Stimulated activated CD8-positive, alpha-beta memory T cell treated with anti-CD3 and anti-CD28 coated beads, Interleukin-4, amount 100 ng/mL, for 24 hours (primary cell): ENCODE measurements at places on chromosomes 7 and 10.

GRCh38 chr7:36904802-36905201 lies 180.5 kb upstream of the AOAH start:
- DNase-seq = no peak

DNA sequence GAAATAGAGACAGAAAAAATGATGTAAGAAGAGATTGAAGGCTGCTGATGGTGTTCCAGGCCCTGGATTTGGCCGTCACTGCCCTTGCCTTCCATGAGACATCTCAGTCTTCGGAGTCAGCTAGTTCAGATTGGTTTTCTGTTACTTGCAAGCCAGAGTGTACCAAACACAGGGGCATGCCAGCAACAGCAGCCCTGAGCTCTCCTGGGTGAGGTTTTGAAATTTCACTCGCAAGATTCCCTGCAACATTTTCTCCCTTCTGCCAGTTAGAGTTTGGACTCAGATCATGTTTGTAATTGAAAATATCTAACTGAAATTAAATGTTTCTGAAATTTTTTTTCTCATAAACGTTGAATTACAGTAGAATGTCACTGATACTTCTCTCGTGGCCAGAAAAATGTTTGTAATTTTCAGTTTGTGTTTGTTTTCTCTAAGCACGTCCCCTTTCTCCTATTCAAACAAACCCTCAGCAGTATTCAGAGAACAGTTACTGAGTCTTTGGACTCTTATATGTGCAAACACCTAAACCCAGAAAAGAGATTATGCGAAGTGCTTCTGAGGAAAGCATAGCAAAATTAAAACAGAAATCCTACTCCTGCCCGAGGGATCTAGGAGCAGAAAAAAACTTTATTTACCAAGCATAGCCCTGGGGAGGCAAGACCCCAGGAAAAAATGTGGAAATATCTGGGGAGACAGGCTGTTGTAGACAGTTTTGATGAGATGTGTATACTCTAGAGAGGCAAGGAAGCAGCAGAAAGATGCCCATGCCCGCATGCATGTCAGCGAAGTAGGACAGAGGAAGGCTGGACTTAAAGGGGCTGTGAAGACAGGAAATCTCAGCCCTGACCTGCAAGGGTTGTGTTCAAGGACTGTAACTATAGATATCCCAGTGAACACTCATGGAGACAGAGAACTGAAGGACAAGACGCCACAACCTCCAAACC lies 43.0 kb upstream of the NAMPT start:
- DNase-seq = no peak

DNA sequence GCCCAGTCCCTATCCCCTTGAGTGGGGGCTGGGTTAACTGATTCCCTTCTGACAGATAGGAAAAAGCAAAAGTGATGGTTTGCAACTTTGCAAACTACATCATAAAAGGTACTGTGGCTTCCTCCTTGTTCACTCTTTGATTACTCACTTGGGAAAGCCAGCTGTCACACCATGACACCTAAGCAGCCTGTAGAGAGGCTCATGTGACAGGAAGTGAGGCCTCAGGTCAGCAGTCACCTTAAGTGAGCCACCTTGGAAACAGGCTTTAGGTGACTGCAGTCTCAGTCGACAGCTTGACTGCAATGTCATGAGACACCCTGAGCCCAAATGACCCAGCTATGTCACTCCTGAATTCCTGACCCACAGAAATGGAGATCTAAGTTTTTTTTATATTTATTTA lies 4.3 kb upstream of the CHCHD2 start:
- DNase-seq = no peak

DNA sequence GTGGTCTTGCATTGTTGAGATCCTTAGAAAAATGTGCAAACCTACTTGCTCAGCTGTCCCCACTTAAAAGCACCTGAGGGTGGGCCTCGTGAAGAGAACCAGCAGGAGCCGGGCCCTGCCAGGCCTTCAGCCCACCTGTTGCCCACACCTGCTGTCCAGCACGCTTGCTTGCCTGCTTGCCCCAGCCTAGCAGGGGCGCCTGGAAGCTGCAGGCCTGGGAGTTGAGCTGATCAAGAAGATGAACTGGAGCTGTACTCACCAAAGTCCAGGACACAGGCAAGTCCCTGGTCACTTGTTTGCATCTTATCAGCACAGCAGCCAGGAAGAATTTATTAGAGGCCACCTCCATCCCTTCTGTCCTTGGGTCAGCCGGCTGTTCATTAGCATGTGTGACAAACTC lies 23.2 kb downstream of the CYP26A1 start:
- DNase-seq = no peak

DNA sequence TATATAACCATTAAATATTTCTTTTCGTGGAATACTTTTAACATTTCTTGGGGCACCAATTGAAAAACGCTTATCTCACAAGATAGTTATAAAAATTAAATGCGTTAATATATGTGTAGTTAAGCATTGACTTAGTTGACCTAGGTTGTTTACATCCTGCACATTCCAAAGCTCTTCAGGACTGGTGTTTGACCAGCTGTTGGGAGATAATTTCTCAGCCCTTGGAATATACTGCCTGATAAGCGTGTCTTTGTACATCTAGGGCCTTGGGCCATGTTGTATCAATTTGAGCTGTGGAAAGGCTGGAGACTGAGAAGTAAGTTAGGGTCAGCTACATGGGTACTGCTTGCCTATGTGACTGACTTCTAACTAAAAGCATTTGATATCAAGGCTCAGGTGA lies 90.0 kb upstream of the AOAH start:
- DNase-seq = no peak

DNA sequence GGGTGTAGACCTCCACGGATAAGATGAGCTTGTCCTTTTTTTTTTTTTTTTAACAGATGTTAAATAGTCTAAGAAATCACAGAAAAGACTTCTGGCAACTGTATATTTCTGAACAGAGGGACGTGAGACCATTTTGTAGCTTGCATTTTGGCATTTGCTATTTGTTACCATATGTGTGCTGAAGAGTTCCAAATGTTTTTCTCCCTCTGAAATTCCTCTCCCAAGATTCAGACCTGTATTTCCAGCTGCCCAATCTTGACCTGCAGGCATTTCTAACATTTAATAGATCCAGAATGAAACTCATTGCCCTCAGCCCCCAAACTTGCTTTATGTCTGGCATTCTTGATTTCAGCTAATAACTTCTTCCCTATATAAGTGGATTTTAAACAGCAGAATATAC lies 223.1 kb upstream of the FZD1 start:
- DNase-seq = no peak

DNA sequence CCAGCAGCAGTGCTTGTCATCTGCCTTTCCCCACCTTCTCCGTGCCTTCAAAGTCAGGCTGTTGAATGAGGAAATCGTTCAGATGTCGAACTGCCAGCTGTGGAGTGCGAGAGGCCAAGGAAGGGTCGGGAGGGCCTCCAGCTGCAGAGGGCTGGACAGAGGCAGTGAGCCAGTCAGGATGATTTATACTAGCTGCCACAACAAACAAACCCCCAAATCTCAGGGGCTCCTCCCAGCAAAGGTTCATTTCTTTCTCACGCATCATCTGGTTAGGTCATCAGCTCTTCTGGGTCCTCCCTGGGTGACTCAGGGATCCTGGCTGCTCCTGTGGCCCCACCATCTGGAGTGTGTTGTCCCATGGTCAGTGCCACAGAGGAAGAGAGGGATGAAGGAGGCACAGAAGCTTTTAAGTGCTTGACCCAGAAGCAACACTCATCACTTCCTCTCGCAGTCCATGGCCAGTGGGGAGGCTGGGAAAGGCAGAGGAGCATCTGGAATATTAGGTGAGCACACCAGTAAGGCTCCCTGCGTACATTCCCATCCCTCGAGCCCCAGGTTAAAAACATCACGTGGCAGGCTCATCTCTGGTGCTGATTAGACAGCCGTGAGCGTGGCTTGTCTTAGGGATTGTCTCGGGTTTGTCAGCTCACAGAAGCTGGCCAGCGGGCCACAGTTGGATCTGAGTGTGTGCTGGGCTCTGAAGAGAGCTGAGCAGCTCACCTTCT lies 140.7 kb downstream of the RGS10 start:
- no peak for DNase-seq

- DNase-seq = no peak
Observed at GRCh38 chr7:127594490-127594889, 954 bp downstream of the FSCN3 start.

GRCh38 chr10:89540420-89540949 lies 5.1 kb upstream of the SLC16A12 start:
- no peak for DNase-seq

- DNase-seq = no peak
Observed at GRCh38 chr10:132058793-132059759, 6.7 kb upstream of the JAKMIP3 start.

DNA sequence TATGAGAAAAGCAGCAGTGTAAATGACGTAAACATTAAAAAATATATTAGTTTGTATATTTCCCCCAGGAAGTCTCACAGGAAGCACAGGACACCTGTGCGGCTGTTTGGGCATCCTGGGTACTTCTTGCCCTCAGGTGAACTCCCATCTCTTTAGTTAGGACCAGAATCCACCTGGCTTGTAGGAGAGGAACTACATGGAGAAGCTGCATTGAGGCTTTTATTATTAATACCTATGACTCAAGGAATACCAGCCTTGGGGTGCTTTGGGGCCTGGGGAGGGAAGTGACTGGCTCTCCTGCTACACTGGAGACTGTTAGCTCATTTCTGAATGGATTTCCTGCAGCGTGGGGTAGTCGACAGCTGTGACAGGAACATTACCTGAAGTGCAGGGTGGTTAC lies 40.0 kb upstream of the GSDME start:
- DNase-seq = no peak

GRCh38 chr10:101138788-101139420 lies 7.8 kb downstream of the TLX1 start:
- DNase-seq = no peak

DNA sequence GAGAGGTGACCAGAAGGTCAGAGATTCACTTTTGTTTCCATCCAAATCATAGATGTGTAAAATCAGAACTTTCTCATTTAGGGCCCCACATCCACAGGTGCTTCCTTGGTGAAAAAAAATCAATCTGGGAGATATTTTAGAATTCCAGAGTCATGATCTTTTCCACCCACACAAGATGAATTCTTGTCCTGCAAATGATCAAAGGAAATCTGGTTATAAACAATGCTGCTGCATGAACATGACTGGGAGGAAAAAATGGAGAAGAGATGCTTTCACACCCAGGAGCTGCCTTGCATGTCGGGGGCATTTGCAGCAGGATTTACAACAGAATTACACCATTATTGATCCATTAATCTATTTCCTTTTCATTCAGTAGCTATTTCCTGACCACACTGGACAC lies 106.5 kb upstream of the TMEM72 start:
- no peak for DNase-seq

DNA sequence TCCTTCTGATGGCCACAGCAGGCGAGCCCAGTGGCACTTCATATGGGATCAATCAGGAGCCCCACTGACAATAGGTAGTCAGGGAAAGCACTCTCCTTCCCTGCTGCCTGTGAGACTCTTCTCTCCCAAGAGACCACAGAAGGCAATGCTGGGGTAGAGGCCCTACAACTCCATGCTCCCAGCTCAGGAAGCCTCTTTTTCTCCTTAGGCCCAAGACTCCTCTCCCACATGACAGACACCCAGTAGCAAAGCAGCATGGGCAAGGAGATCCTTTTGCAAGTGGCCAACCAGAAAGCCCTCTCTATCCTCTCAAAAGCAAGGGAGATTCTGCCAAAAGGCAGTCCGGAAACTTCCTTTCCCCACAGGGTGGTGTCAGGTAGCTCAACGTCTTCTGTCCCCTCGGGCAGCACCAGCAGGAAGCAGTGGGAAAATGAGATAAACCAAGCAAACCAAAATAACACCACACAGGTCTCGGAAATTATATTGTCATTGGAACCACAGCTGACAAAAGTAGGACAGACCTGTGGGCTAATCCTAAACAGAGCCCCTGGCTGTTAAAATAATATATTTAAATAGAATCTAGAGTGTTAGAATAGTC lies 172.7 kb upstream of the GDF10 start:
- no peak for DNase-seq

DNA sequence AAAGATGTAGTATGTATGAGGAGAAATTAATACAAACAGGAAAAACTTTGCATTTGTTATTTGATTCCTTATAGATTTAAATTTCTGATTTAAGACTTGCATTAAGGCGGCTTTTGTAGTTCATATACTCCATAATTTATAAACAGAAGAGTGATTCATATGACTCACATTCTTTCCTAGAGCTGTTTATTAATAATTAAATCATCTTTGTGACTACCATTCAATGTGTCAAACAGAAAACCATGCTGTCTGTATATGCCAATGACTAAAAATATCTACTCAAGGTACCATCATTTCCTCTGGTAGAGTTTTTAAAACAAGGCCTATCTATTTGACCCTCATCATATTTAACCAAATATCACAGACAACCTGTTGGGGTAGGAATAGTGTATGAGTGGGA lies 501.7 kb downstream of the PARD3 start:
- no peak for DNase-seq

GRCh38 chr10:131808370-131808930 lies 92.4 kb upstream of the PPP2R2D start:
- DNase-seq = no peak

DNA sequence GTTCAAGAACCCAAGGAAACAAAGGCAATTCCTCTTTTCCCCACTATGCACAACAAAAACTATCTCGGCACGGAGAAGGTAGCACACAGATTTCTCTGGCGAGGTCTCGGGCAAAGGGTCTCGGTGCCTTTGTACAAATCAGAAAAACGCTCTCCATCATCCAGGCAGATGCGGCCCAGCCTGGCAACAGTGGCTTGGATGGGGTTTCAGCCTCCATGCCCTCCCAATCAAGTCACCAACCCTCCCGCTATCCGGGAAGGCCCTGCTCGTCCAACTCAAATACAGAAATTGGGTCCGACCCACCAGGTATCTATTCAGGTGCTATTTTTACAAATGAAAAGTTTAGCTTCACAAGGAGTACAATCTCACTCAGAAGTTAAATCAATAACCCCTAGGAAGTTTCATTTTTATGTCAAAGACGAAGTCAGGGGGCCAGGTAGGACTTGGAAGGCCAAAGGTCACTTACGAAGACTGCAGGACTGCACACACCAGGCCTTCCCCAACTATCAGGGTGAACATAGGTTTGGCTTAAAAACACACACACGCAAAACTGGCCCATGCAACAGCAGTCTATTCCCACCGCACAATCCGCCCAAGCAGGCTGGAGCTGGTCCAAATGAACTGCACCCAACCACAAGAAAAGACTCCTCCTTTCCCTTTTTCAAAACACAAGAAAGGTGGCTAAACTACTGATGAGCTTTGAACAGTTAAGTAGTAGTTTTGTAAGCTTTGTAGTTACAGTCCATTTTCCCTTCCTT lies 43.0 kb downstream of the GNA12 start:
- no peak for DNase-seq
